Fibroblast of villous mesenchyme (primary cell): ENCODE measurements at places on chromosomes 7 and 10. TPM values are rescaled to one million over a fixed set of nuclear protein-coding genes. Genes with fewer than 3 reads are reported as not detected.

The FAM3C gene
- total RNA-seq: 18.7 and 35.8 TPM in 2 replicates

DNA sequence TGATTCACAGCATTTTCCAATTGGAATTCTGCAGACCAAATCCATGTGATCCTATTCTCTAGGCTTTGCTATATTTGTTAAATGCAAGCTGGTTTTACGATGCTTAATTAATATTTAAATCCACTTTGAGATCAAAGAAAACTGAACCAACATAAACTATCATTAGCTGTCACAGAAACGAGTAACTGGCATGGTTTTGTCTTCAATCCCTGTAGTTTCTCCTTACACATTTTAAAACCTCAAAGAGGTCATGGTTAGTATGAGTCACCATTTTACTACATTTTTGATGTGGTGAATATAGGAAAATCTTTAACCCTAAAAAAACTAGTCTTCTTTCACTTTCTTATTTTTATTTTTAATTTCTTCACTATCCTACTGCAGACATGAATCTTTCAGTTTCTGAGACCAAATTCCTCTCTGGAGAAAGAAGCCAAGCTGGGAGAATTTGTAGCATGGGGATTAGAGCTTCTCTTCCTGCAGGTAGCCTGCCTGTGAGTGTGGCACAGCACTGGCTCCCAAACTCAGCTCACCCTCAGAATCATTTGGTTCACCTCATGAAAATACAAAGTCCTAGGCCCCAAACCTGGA is 8.7 kb upstream of the LIPM start:
- peak; percentile 54 for DNase-seq

DNA sequence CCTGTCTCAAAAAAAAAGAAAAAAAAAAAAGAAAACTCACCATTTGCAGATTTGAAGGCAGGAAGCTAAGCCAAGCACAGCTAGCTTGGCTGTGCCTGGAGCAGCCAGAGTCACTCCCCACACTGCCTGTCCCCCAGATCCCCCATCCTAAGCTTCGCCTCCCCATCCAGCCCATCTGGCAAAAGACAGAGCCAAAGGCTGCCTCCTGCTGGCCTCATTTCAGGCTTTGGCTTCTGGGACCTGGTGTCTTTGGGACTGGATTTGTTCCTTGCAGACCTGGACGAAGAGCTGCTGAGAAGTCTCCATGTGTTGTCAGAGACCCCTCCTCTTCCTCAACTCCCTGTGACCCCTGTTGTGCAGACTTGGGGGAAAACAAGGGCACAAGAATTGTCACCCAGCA is 8.1 kb downstream of the ASL start:
- DNase-seq: no peak

DNA sequence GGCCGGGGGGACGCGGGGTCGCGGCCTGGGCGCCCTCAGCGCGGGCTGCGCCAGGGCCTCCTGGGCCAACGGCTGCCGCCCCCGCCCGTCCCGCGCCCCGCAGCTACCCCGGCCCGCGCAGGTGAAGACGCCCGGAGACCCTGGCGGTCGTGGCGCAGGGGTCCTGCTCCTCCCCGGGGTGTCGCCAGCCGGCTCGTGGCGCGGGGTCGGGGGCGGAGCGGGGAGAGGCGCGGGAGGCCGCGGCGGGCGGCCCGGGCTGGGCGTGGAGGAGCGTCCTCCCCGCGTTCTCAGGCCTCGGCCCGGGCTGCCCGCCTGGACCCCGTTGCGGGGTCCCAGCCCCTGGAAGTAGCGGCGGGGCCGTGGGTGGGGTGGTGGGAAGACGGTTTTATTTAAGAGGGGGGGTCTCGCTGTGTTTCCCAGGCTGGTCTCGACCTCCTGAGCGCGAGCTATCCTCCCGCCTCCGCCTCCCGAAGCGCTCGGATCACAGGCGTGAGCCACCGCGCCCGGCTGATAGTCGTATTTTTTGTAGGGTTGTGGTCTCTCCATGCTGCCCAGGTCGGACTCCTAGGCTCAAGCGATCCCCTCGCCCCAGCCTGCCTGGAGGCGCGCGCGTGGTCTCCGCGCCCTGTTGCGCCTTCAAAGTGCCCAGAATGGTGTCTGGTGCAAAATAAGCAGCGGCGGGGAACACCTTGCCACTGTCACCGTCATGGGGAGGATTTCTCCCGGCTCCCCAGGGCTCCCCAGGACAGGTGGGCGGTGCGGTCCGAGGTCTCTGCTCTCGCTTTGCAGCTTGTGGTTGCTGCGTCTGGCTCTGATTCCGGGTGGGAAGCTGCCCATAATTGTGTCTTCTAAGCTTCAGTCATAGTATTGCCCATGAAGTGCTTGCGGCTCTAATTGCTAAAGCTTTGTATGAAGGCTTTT is 15.3 kb upstream of the SUN1 start:
- DNase-seq: peak; percentile 42
